Midbrain (tissue), 1 donor: ENCODE measurements at places on chromosomes 5 and 9.
A peak's percentile ranks its signal among the peaks of the same experiment; 100 is the strongest.

GRCh38 chr5:90301248-90301647 is 108.3 kb downstream of the CETN3 start:
- no peak for DNase-seq

GRCh38 chr5:93330506-93330905 is 250.5 kb downstream of the NR2F1-AS1 start:
- DNase-seq: no peak

DNA sequence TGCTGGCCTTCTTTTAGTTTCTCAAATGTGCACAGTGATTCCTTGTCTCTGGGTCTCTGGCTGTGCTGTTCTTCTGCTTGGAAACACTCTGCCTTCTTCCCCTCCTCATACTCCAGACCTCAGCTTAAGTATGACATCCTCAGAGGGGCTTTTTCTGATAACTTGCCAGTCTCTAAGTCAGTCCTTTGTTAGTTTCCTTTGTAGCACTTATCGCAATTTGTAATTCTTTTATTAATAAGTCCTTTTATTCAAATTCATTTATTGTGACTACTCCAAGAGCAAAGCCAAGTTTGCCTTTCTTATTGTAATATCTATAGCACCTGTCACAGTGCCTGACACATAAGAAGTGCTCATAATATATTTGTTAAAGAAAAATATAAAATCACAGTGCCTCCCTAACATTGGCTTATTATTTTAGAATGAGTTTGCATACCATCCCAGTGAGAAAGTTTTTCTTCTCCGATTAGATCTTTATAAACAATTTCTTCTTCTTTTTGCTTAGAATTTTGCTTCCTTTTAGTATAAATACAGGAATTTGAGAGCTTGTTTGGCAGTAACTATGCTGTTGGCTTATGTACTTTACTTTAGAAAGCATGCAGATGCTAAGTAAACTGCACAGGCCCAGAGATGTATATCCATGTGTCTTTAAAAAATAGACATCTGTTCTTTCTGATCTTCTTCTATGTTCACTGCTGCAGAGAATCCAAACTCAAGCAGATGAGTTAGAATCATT is 198.0 kb downstream of the GAS1 start:
- DNase-seq: no peak

- no peak for DNase-seq
These were observed 150.8 kb upstream of the RANBP3L start for GRCh38 chr5:36452424-36453006.

DNA sequence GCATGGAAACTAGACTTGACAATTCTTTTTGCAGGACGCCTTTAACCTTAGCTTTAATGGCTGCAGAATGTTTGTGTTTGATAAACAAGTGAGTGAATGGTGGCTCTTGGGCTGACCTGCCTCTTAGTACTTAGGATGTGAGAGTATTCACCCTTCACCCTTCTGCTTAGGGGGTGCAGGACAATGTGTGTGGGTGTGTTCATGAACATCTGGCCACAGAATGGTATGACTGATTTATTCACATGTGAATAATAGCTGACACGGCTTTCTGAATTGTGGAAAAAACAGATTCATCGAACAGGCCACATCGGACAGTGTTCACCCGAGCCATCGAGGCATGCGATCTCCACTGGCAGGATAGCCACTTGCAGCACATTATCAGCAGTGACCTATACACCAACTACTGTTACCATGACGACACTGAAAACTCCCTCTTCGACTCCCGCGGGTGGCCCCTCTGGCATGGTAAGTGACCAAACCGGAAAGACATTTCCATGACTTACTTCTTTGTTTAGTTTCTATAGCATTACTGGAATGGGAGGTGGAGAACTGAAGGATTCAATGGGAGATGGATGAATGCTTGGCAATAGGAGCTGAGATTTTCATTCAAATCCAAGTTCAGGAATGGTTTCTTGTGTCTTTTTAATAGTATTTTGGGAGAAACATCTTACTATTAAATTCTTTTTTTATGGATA is 193.6 kb downstream of the ZSWIM6 start:
- no peak for DNase-seq

DNA sequence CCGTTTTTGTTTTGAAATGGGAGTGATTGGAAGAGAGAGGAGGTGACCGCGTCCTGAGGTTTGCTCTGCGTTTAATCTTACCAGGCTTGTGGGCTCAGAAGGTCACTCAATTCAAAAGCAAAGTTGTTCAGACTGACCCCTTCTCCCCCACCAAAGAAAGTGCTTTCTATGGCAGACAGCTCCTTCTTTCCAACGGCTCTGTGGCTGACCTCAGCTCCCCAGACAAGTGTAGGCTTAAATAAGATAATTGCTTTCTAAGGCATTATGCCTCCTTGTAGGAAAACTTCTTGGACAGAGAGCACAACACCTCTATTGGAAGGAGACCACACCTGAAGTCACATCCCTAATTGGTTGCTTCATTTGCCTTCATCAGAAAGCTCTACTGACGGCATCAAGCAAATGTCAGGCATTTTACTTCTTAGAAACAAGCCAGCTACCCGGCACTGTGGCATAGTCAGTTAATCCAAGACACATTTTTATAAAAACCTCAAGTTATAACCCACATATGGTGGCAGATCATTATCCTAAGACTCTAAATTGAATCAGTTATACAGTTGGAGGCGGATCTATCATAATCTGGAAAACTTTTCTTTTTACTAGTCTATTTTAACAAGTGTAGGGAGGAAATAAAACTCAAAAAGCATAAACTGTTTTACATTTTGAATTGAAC is 94.9 kb downstream of the TMEM174 start:
- no peak for DNase-seq

GRCh38 chr5:45454114-45454513 is 242.1 kb downstream of the HCN1 start:
- DNase-seq: peak; percentile 16

- DNase-seq: peak; percentile 12
These were observed 212.1 kb downstream of the SLF1 start for GRCh38 chr5:94830520-94830919.

DNA sequence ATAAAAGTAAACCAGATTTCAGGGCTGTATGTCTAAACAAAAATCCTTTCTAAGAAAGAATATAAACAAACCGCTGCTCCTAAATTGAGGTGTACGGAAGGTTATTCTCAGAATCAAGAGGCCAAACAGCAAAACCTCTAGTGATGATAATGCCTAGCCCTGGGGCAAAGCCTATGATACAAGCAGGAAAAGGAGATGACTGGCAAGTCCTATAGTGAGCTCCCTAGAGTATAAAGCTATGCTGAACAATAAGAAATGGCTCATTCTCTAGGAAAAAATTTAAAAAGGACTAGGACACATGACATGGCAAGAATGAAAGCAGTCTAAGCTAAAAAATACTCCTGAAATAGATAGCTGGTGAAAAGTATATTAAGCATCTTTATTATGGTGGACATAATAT is 187.1 kb downstream of the BNC2 start:
- no peak for DNase-seq

GRCh38 chr5:3394891-3395599 is 200.6 kb upstream of the IRX1 start:
- DNase-seq: peak; percentile 3

DNA sequence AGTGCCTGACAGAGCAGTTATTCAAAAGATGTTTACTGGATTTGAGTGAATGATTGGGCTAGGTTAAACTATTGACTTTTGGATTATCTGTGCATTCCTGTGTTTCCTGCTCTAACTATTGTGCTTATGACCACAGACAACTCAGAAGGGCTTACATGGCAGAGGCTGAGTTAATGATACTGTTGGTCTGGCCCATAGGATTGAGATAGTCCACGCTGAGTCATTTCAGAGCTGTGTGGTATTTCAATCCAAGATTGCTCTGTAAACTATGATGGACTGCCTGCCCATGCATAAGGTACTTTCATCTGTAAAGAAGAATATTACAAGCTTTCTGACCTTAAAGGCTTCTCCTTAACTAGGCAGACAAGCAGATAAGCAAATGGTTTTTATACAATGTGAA is 49.1 kb upstream of the SLIT3 start:
- DNase-seq: no peak

DNA sequence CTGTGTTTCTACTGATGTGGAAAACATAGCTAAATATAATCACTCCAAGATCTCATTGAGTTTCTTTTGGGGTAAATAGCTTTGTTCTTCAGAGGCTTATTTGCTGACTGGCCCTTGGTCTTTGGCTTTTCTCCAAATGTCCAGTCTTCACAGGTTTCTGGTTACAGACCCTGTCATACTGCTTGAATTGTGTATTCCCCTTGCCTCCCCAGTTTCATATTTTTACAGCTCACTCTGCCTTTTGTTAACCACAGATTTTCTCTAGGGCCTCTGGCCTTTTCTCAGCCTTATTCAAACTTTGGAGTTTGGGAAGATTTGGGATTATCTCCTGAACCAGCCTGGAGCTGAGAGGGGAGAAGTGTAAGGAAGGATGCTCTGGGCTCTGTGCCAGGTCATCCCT is 23.9 kb downstream of the ISOC1 start:
- no peak for DNase-seq

DNA sequence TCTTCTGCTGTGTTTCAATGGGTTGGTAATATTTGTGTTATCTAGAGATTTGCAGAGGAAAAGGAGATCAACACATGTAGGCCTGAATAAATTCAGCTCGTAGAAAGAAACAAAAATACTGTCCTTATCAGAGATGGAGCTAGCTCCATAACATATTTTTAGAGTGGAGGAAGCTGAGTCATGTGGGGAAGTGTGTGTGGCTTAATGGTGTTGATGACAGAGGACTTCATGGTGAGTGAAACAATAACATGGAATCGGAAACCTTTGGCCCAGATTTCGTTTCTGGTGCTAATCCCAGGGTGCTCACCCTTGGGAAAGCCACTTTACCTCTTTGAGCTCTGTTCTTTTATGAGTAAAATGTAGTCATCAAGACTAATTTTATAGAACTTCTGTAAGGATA is 825.0 kb downstream of the TLR4 start:
- DNase-seq: no peak

GRCh38 chr5:149118463-149118862 is 22.8 kb upstream of the ABLIM3 start:
- DNase-seq: no peak

DNA sequence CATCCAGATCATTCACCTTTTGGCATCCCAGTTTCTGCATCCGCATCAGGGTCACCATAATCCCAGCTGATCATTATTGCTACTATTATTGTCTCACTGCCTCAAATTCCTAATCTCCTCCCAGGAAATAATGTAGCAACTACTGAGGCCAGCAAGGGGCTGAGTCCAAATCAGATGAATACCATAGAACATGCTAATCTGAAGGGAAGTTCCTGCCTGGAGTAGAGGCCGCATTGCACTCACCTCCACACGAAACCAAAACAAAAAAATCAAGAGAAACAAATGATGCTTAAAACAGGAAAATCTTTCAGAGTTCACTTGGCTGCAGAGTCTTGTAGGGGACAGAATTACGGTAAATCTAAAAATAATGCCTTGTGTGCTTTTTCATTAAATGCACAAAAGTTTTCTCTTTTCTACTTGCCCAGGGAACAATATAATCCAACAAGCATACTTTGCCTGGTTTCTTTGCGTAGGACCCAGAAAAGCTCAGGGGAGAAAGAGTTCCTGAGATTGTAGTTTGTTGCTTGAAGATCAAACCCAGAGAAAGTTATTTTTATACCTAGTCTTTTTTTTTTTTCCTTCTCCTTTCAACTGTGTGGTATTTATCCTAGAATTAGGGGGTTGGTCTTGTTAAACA is 87.7 kb upstream of the KLF4 start:
- DNase-seq: no peak

GRCh38 chr5:173538018-173538417 is 78.4 kb downstream of the BOD1 start:
- DNase-seq: no peak

DNA sequence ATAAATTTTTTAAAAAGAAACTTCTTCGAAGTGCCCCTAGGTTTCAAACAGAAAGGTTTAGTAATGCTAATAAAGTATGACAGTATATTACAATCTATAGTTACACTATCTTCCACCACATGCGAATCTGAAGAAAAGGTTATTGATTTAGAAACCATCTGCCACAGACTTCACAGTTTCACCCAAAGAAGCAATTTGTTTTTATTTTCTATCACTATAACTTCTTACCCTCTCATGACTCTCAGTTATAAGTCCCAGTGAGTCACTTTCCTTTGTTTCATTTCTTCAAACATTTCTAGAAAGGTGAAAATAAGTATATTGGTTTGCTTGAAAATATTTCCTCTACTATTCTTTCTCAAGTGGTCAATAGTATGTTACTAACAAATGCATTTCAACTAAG is 93.6 kb downstream of the MCTP1 start:
- DNase-seq: no peak

DNA sequence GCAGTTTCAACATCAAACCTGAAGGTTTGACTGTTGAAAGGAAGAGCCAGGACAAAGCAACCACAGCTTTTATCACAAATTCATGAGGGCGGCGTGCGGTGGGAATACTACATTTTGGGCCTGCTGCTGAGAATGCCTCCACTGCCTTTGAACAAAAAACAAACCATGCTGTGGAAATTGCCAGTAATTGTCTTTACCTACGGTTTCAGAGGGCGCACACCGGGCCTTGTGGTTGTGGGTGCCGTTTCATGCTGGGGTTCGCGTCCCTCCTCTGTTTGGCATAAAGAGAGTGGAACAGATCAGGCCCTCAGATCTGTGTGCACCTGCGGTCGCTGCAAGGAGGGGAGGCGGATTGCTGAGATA is 27.6 kb upstream of the TCF7 start:
- DNase-seq: no peak

GRCh38 chr5:56421246-56422075 is 188.3 kb upstream of the ANKRD55 start:
- no peak for DNase-seq

- DNase-seq: no peak
These were observed 535.8 kb downstream of the SEMA5A start for GRCh38 chr5:9009931-9010651.

DNA sequence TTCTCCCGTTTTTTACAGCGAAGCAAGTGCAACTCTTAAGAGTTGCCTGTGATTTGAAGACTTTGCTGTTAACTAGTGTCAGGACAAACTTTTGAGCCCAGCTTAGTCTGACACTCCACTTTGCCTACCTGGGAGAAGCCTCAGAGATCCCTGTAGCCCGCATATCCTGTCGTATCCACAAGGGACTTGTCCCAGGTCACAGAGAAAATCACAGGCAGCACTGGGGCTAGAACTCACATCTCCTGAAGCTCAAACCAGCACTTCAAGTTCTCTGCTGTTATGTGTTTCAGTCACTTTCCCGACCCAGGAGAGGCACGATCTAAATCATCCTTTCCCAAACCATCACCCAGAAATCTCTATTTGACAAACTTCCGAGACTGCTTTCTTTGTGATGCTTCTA is 584.5 kb downstream of the ACTL7B start:
- no peak for DNase-seq

DNA sequence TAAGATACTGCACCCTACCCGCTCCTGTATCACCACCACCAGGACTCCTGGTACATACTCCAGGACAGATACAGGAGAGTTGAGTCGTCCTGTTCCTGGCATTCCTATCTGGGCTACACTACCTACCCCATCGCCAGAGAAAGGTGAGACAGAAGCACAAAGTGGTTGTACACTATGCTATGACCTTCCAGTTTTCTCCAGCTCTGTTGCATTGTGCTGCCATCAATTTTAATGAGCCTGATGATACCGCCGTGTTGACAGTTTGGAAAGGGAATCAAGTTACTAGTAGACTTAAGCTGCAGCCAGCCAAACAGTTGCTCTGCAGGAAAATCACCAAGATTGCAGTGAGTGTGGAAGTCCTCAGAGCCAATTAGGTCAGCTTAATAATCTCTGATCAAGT is 35.2 kb downstream of the ANP32B start:
- DNase-seq: no peak
